D721Med (cell line): ENCODE measurements at places on chromosomes 7 and 10.

- DNase-seq: no peak
Measured at GRCh38 chr10:73887294-73888039, 13.1 kb upstream of the CAMK2G start.

DNA sequence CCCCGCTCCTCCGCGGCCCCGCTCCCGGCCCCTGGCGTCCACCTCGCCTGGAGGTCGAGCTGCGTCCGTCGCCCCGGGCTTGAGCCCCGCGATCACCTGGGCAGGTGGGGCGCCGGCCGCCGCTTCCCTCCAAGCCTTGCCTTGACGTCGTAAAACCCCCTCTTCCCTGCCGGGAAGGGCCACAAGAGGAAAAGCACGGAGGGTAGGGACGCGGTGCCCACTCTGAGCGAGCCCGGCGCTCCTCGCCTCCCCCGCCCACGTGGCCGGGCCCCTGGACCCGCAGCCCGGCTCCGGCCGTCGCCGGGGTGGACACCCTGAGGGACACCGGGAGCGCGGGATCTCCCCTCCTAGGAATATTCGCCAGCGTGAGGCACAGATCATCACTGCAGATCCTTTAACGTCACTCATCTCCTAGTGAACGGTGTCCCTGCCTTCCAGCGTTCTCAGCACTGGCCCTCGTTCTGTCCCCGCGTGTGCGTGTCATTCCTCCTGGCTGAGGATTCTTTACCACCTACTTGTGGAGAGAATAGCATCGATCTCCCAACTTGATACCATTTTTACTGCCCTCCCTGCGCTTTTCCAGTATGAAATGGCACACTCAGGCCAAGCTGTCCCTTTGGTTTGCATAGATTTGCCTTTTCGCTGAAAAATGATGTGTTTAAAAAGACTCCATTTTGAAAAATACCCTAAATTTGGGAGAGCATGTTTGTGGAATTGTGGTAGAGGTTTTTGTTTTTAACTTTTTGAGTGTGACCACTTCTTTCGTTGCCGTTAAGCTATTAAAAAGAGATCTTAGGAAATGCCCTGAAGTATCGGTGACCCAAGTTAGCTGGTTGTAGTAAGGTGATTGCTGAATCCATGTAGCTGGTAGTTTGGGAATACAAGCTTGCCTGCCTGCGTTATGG is 649 bp downstream of the ACTR3B start:
- DNase-seq: no peak

GRCh38 chr10:123926401-123927264 is 35.0 kb upstream of the CPXM2 start:
- no peak for DNase-seq

DNA sequence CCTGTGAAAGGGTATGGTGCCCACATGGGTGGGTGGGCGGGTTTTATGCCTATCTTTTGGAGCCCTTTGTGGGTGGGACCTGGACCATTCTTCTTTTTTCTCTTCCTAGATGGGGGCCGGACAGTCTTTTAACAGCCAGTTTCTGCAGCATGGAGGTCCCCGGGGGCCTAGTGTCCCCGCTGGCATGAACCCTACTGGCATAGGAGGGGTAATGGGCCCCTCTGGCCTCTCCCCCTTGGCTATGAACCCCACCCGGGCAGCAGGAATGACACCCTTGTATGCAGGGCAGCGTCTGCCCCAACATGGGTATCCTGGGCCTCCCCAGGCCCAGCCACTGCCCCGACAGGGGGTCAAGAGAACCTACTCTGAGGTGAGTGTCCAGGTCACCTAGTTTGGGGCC is 9.1 kb downstream of the ZMIZ2 start:
- DNase-seq: no peak

- no peak for DNase-seq
Measured at GRCh38 chr7:42314696-42315095, 77.7 kb upstream of the GLI3 start.

GRCh38 chr10:103849880-103850571 is 5.3 kb downstream of the SH3PXD2A start:
- DNase-seq: no peak

- no peak for DNase-seq
Measured at GRCh38 chr7:133873187-133873586, 254.0 kb upstream of the LRGUK start.

GRCh38 chr10:23157239-23157681 is 34.9 kb upstream of the PTF1A start:
- DNase-seq: no peak

GRCh38 chr7:130216750-130217149 is 9.1 kb downstream of the SSMEM1 start:
- DNase-seq: no peak

DNA sequence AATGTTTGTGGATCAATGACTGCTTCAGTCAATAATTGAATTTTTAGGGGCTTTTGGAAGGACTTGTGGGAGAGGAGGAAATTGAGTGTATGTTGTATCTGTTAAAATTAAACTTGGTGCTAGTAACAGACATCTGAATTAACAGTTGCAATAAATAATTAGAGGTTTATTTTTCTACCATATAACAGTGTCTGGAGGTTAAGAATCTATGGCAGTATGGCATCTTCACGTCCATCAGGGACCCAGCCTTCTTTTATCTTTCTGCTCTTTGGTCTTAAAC is 72.8 kb upstream of the HABP2 start:
- no peak for DNase-seq

DNA sequence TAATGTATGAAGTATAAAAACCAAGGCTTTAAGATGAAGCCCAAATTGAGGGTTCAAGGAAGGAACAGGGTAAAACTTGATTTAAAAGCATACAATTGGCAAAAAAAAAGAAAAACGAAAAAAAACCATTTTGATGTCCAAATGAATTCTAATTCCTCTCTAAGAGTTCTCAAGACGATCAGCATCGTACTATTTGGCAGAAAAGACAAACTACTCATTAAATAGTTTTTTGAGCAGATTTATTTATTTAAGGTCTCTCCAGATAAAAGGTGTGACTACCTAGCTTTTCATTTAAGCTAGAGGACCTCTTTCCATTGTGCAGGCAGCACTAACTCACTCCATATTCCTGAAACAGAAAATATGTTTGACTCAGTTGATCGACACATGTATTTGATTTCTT is 245.0 kb downstream of the KIAA1217 start:
- DNase-seq: no peak

GRCh38 chr10:51952056-51952455 is 252.7 kb upstream of the CSTF2T start:
- no peak for DNase-seq
